ENCODE measurements at places on chromosomes 16 and 17.

GRCh38 chr17:16286947-16287562, 66.2 kb downstream of the CENPV start:
- H3K27me3 ChIP-seq, result no peaks in the 10 kb centered on the region
- H3K4me1 ChIP-seq, result peaks cover 6% of the 10 kb centered on the region
- no peaks in the 10 kb centered on the region for H3K36me3 ChIP-seq
- no peak overlapping the region for H3K4me3 ChIP-seq
- H3K27ac ChIP-seq, result no peak overlapping the region

DNA sequence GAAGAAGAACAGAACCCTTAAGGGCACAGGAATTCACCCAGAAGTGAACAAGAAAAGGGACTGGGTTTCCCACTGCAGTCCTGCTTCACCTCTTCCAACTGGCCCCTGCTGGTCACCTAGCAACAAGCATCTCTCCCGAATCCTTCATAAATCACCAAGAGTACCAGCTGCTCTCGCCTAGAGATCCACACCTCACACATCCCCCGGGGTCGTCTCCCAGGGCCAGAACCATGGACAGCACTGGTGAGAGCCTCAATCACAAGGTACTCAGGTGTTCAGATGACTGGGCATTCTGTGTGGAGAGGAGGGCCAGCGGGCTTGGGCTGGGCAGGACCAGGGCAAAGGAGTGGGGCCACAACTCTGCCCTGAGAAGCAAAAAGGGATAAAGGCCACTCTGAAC, 65.9 kb downstream of the CCT6B start:
- H3K27ac ChIP-seq, result no peak overlapping the region
- DNase-seq, result no peak

GRCh38 chr17:66241839-66242238, 12.6 kb upstream of the APOH start:
- H3K36me3 ChIP-seq, result no peaks in the 10 kb centered on the region
- H3K4me3 ChIP-seq, result no peak overlapping the region
- no peak overlapping the region for H3K27ac ChIP-seq
- peaks cover 4% of the 10 kb centered on the region for H3K4me1 ChIP-seq
- no peak for DNase-seq
- H3K27me3 ChIP-seq, result no peaks in the 10 kb centered on the region

DNA sequence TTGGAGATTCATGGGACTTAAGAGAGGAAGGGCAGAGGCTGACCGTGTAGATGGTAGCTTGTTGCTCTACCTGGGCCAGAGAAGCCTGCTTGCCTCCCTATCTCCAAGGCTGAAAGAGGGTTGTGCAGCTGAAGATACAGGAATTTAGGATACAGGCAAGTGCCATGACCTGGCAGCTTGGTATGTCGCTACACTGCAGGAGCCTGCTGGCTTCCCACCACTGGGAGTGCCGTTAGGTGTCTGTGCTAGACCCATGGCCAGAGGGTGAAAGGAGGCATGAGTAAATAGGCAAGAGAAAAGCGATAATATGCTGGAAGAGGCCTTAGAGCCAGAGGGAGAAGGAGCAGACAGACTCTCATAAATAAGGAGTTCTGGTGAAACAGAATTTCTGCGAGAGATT, 10.6 kb downstream of the NAA60 start:
- H3K4me1 ChIP-seq, result peaks cover 3% of the 10 kb centered on the region
- no peak overlapping the region for H3K27ac ChIP-seq
- DNase-seq, result no peak
- no peaks in the 10 kb centered on the region for H3K36me3 ChIP-seq
- H3K27me3 ChIP-seq, result no peaks in the 10 kb centered on the region

DNA sequence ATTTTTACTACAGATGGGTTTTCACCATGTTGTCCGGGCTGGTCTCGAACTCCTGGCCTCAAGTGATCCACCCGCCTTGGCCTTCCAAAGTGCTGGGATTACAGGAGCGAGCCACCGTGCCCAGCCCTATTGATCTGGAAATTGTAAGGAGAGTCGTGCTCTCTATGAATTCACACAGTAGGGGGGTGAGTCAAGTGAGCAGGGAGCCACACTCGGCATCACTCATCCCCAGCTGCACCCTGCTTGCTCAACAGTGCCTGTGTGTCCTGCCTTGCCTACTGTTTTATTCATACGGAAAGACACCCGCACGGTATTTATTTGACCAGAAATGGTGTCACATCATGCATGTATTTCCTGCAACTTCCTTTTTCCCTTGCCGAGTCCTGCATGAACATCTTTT, 157.2 kb upstream of the FOXF1 start:
- H3K27me3 ChIP-seq, result peaks cover 27% of the 10 kb centered on the region
- no peak for DNase-seq
- no peaks in the 10 kb centered on the region for H3K36me3 ChIP-seq
- H3K4me3 ChIP-seq, result no peak overlapping the region

DNA sequence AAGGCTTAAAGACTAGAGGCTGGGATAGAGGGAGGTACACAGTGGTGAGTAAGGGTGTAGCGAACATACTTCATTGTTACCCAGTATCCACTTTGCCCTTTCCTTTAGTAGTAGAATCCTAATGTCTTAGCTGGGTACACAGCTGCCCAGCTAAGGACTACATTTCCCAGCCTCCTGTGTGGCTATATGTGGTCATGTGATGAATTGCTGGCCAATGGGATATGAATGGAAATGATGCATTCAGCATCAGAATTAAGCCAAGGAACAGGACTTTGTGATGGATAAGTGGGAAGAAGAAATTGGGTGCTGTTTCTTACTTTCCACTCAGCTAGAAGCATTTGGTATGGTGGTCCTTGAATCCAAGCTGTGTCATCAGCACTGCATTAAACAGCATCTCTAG, 55.9 kb downstream of the FOXL1 start:
- H3K4me1 ChIP-seq, result no peaks in the 10 kb centered on the region
- H3K4me3 ChIP-seq, result no peak overlapping the region
- H3K36me3 ChIP-seq, result no peaks in the 10 kb centered on the region
- DNase-seq, result no peak

- no peaks in the 10 kb centered on the region for H3K36me3 ChIP-seq
- peaks cover 18% of the 10 kb centered on the region for H3K4me1 ChIP-seq
- peak; percentile 46 for DNase-seq
- peak overlapping the region; percentile 96 for H3K4me3 ChIP-seq
- H3K27me3 ChIP-seq, result no peaks in the 10 kb centered on the region
These were observed 1.6 kb downstream of the TRADD start for GRCh38 chr16:67157892-67158635.
